Right atrium auricular region (tissue), 2 donors: ENCODE measurements at places on chromosomes 4 and X.

- DNase-seq, result no peak
- peak overlapping the region; percentile 51 for H3K4me3 ChIP-seq
- H3K27me3 ChIP-seq, result peaks cover 3% of the 10 kb centered on the region
- no peak overlapping the region for H3K27ac ChIP-seq
- peaks cover 5% of the 10 kb centered on the region for H3K4me1 ChIP-seq
These were observed 650.2 kb upstream of the DIPK2B start for GRCh38 chrX:45850775-45851433.

DNA sequence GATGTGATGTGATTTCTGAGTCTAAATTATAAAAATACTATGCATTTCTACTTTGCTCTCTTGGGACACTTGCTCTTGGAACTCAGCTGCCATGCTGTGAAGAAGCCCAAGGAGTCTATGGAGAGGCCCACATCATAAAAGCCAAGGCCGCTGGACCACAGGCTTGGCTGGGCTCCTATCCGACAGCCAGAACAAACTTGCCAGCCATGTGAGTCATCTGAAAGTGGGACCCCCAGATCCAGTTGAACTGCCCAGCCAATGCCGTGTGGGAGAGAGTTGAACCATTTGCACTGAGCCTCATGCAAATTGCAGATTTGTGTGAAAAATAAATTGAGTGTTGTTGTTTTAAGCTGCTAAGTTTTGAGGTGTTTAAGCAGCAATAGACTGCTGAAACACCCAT lies 60.2 kb downstream of the TMEM154 start:
- H3K4me3 ChIP-seq, result no peak overlapping the region
- no peaks in the 10 kb centered on the region for H3K4me1 ChIP-seq
- H3K27me3 ChIP-seq, result no peaks in the 10 kb centered on the region
- no peaks in the 10 kb centered on the region for H3K36me3 ChIP-seq
- no peak overlapping the region for H3K27ac ChIP-seq
- DNase-seq, result no peak

- H3K36me3 ChIP-seq, result no peaks in the 10 kb centered on the region
- no peaks in the 10 kb centered on the region for H3K27me3 ChIP-seq
- H3K4me1 ChIP-seq, result no peaks in the 10 kb centered on the region
- DNase-seq, result no peak
- no peak overlapping the region for H3K27ac ChIP-seq
These were observed 142.8 kb upstream of the EOLA2 start for GRCh38 chrX:150081076-150081475.

- H3K36me3 ChIP-seq, result no peaks in the 10 kb centered on the region
- H3K4me3 ChIP-seq, result no peak overlapping the region
- no peak for DNase-seq
- no peak overlapping the region for H3K27ac ChIP-seq
- no peaks in the 10 kb centered on the region for H3K27me3 ChIP-seq
- H3K4me1 ChIP-seq, result no peaks in the 10 kb centered on the region
These were observed 464.7 kb upstream of the FAM47C start for GRCh38 chrX:36543499-36543898.

DNA sequence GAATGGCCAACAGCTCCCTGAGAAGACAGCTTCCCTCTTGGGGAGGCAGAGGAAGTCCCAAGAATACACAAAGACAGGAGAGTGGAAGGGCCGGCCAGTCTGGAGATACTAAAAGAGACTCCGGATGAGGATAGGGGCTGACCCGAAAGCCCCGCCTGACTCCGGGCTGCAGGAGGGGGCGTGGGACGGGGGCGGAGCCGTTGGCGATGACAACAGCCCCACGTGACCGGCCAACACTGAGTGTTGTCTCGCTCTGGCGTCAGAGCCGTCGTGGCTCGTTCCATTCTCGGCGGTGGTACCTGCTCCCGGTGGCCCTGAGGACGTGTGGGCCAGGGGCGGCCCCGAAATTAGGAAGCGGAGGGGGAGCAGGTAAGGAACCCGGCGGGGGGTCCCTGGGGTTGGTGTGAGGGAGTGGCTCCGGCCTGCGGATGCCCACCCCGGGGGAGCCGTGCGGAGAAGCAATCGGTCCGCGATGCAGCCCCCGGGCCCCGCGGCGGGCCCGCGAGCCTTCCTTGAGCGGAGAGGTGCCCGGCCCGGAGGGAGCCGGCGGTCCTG lies at the start of gene BEX4:
BEX4 (plus strand) TSS at position 239 of the 555 bp plus-strand sequence. CDS start 1,046 bp downstream, outside the sequence.
- DNase-seq, result peak; percentile 84
- H3K4me1 ChIP-seq, result no peaks in the 10 kb centered on the region
- H3K27ac ChIP-seq, result peak within 1 kb of the TSS; percentile 94
- no peaks in the 10 kb centered on the region for H3K27me3 ChIP-seq
- peak within 1 kb of the TSS; percentile 69 for H3K4me3 ChIP-seq
